NCI-H748 treated with DMSO at 0.1 percent for 48 hours (cell line): ENCODE measurements at places on chromosomes 5 and 9.

DNA sequence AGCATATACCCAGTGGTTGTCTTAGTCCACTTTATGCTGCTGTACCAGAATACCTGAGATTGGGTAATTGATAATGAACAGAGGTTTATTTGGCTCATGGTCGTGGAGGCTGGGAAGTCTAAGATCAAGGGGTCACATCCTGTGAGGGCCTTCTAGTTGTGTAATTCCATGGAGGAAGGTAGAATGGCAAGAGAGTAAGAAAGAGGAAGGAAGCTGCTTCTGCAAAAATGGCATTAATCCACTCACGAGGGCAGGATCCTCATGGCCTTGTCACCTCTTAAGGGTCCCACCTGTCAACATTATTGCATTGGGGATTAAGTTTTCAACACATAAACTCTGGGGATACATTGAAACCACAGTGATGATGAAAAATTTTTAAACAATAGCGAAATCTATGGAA is 17.0 kb downstream of the BTNL8 start:
- no peak for DNase-seq

DNA sequence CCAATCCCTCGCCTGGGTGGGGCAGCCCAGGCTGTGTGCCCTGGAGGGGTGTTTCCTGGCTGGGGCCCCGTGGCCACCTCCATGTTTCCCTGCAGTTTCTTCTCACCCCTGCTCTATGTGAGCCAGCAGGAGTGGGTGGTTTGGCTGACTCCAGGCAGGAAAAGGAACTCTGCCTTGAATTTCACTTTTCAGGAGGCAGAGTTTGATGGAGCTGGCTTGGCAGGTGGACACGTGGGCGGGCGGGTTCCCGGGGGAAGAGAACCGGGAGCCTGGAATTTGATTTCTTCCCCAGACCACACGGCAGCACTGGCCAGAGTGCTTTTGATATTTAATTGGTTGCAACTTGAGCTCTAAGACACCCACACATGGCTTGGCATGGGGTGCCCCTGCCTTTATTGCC is 119.8 kb upstream of the PANK3 start:
- DNase-seq: no peak

GRCh38 chr9:124188331-124189110 is 69.2 kb upstream of the NEK6 start:
- no peak for DNase-seq

GRCh38 chr5:134749415-134749814 is 9.2 kb upstream of the DDX46 start:
- no peak for DNase-seq

DNA sequence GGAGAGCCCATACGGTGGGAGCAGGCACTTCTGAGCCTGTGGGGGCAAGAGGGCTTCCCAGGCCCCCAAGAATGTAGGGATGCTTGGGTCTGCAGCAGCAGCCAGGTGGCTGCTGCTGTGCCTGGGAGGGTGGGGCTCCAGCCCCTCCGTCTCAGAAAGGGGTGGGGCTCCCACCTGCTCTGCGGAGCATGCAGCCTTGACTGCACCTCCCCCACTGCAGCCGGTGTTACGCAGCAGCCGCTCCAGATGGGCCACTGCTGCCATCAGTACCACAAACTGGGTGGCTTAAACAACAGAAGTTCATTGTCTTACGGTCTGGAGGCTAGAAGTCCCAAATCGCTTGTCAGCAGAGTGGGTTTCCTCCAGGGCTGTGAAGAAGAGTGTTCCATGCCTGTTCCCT is 365.5 kb downstream of the TMEM38B start:
- no peak for DNase-seq

GRCh38 chr9:70466976-70467561 is 52.6 kb upstream of the KLF9 start:
- DNase-seq: no peak

- DNase-seq: no peak
Observed at GRCh38 chr5:104789366-104789765, 1226.8 kb upstream of the NUDT12 start.

- no peak for DNase-seq
Observed at GRCh38 chr5:2584579-2585269, 166.8 kb downstream of the IRX2 start.

- no peak for DNase-seq
Observed at GRCh38 chr5:139961435-139962157, 81.5 kb downstream of the NRG2 start.

DNA sequence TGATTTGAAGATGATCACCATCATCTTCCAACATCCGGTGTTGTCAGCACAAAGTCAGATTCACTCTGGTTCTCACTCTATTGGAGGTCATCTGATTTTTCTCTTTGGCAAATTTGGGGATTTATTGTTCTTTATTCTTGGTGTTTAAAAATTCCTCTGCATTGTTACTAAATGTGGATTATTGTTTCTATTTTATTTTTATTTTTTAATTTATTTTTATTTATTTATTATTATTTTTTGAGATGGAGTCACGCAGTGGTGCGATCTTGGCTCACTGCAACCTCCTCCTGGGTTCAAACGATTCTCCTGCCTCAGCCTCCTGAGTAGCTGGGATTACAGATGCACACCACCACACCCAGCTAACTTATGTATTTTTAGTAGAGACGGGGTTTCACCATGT is 72.9 kb upstream of the TGFBR1 start:
- DNase-seq: no peak

DNA sequence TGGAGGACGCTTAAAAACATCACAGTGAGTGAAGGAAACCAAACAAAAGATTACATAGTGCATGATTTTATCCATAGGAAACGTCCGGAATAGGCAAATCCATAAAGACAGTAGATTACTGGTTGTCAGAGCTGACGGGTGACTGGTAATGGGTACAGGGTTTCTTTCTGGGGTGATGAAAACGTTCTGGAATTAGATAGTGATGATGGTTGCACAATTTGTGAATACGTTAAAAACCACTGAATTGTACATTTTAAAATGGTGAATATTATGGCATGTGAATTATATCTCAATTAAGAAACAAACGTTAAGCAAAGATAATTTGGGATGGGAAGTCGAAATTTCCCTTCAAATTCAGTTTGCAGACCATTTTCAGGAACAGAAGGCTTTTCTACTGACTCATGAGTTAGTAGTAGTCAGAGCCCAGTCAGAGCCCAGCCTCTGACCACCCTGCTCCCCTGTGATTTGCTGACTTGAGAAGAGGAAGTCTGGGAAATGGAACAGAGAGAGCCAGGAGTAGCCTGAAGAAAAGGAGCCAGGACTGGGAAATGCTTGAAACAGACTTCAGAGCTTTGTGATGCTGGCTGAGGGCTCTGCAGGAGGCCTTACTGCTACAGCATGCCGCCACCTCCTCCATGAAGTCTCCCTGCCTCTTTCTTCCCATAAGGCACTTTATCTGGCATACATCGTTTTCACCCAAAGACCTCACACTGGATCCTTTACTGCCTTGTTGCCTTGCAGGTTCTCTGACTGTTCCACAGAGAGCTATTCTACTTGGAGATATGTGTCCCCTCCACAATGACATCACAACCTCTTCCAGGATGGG is 46.4 kb upstream of the CTNNA1 start:
- no peak for DNase-seq

DNA sequence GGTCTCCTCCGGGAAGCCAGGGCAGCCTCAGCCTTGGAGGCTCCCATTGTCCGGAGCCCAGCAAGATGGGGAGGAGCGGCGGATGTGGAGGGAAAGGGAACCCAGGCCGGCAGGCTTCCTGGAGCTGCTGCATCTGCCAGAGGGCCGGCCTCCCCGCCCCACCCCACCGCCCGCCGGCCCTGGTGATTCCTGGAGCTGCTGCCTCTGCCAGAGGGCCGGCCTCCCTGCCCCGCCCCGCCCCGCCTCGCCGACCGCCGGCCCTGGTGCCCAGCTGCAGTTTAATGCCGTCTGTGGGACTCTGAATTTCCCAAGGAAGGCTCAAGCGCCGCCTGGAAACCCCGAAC is 31.6 kb downstream of the EXD3 start:
- no peak for DNase-seq

- no peak for DNase-seq
Observed at GRCh38 chr9:125360601-125361000, 99.0 kb downstream of the GAPVD1 start.

DNA sequence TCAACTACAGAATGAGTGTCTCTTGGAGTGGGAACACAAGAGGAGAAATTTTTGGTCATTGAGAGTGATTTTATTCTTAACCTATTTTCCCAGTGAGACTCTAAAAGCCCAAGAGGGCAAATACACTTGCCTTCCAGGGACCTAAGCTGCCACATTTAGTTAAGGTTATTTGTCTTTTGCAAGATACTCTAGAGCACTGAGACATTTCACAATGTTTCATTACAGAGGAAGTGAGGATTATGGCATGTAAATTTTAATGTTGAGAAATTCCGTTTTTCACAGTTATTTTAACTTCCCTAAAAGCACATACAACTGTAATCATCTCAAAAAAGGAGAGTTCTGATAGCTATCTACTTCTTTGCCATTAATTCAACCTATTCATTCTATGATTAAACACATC is 38.7 kb upstream of the RAB3C start:
- no peak for DNase-seq

GRCh38 chr5:157680239-157680638 is 8.9 kb downstream of the C5orf52 start:
- no peak for DNase-seq

- DNase-seq: no peak
Observed at GRCh38 chr9:133513214-133514100, 11.3 kb downstream of the MYMK start.

DNA sequence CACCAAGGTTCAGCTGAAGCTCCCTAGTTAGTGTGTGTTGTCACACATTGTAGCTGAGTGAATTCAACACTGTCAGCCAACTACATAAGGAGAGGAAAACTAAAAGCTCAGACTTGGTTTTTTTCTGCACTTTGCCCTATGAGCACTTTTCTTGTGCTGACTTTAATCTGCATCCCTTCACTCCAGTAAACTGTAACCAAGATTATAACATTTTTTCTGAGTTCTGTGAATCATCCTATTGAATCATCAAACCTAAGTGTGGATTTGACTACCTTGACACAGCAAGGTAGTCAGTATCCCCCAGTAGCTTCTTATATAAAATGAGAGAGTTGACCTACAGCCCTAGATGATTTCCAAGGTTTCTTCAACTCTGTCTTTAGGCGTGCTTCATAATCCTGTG is 325.0 kb downstream of the AGTPBP1 start:
- DNase-seq: no peak
